ENCODE measurements at places on chromosomes 6 and 20.
A peak's percentile ranks its signal among the peaks of the same experiment; 100 is the strongest.

DNA sequence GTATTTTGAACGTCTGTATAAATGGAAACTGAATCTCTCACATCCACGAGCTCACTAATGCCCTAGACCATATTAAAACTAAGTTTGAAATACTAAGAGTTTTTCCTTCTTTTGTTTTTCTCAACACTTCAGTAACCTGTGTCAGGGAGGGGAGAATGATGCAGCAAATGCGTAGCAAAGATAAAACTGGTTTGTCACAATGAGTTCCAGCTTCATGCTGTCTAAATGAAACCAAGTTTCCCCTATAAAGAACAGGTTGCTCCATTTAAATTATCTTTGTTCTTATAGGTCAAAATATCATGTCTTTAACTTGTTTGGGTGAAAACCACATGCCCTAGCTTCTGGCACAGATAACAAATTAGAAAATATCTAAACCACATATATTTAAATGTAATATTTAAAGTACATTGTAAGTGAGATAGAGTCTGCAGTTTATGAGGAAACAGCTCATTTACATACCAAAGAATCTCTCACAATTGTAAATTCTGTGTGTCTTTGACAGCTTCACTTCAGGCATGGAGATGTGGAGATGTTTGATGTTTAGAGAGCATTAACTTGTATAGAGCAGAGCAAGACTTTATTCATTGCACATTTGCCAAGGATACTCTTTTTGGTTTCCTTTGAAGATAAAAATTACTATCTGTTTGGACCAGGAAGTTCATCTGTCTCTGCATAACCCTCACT, 7.3 kb downstream of the TRDN start:
- DNase-seq, result no peak

GRCh38 chr20:37915800-37916570, 13.1 kb downstream of the VSTM2L start:
- DNase-seq, result peak; percentile 34

DNA sequence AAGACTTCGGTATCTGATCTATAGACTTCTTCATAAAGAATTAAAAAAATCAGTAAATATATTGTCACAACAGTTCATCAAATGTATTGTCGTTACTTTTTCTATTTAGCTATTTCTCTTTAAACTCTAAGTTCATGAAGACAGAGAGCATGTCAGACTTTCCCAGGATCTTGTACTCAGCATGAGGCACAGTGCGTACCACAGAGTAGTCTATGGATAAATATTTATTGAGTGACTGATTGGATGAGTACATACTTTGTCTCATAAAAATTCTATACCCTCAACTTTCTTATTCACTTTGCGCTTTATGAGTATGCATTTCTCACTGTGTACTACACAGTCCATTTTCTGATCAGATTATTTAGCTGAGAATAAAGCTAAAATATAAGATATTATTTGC, 1284.4 kb upstream of the ADGRB3 start:
- DNase-seq, result no peak

- no peak for DNase-seq
Measured at GRCh38 chr20:21291026-21291425, 12.1 kb upstream of the XRN2 start.

Data from DMS 273 treated with DMSO at 0.1 percent for 48 hours (cell line).